ENCODE measurements at places on chromosomes 1 and 21. TPM values are rescaled to one million over a fixed set of nuclear protein-coding genes. Genes with fewer than 3 reads are reported as not detected.

DNA sequence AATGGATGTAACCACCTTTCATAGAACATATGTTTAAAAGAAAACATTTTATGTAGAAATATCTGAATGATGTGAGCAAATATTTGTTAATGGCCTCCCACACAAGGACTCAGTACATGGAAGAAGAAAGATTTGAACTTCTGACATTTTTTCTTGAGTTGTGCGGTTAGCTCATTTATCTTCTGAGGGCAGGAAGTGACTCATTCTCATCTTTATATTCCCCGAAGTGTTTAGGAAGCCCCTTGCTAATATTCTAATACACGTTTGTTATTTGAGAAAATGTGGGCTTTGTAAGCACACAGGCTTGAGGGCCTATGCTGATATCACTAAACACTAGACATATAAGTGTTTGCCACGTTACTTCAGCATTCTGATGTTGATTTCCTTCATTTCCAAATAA is 392.5 kb upstream of the PTBP2 start:
- peaks cover 6% of the 10 kb centered on the region for H3K4me1 ChIP-seq
- H3K27me3 ChIP-seq, result no peaks in the 10 kb centered on the region
- no peaks in the 10 kb centered on the region for H3K36me3 ChIP-seq
- DNase-seq, result no peak

- no peaks in the 10 kb centered on the region for H3K4me1 ChIP-seq
- no peaks in the 10 kb centered on the region for H3K36me3 ChIP-seq
Measured at GRCh38 chr1:25623731-25624130, 7.1 kb downstream of the MAN1C1 start.

The CYP4X1 gene
- not detected for total RNA-seq

DNA sequence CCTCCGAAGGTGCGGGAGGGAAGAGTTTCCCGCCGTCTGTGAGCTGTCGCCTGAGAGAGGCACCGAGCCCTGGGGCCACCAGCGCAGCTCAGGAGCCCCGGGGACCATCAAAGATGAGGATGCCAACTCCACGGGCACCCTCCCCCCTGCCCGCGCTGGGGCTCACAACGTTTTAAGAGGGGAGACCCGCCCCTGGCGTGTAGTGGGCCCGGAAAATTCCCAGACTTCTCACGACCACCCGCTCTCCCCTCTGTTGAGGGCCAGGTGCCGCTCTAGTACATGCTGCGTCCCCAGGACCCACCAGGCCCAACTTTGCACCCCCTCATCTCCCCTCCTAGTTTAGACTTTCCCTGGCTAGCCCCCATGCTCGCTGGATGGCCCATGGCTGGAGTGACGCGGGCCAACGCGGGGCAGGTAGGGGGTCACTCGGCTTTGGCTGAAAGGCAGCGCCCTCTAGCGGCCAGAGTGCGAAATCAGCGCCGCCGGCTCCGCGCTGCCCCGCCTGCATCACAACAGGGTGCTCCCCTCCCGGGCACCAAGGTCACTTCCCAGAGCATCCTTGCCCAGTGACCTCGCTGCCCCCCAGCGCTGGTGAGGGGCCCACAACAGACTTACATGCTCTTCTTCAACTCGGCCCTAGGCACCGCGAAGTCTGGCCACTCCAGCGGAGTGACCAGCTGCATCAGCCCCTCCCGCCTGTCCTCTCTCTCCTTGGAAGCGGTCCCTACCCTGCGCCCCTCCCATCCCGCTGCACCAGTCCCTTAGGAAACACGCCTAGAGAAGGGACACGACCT is 1.8 kb downstream of the CD160 start:
- H3K36me3 ChIP-seq, result no peaks in the 10 kb centered on the region
- H3K27ac ChIP-seq, result no peak overlapping the region
- H3K4me1 ChIP-seq, result peaks cover 19% of the 10 kb centered on the region
- DNase-seq, result peak; percentile 35
- peak overlapping the region; percentile 36 for H3K4me3 ChIP-seq
- no peaks in the 10 kb centered on the region for H3K27me3 ChIP-seq

The PROK1 gene
- 0.22 TPM for total RNA-seq

GRCh38 chr1:224170748-224171478 is 12.1 kb upstream of the DEGS1 start:
- H3K27me3 ChIP-seq, result no peaks in the 10 kb centered on the region
- H3K4me3 ChIP-seq, result no peak overlapping the region
- DNase-seq, result no peak
- H3K36me3 ChIP-seq, result no peaks in the 10 kb centered on the region

- H3K27me3 ChIP-seq, result no peaks in the 10 kb centered on the region
- H3K4me3 ChIP-seq, result no peak overlapping the region
- no peak overlapping the region for H3K27ac ChIP-seq
- no peak for DNase-seq
- no peaks in the 10 kb centered on the region for H3K36me3 ChIP-seq
- peaks cover 8% of the 10 kb centered on the region for H3K4me1 ChIP-seq
Measured at GRCh38 chr1:10943991-10944730, 68.3 kb upstream of the TARDBP start.

GRCh38 chr1:109283748-109284600 is 1.0 kb upstream of the PSRC1 start:
- peaks cover 23% of the 10 kb centered on the region for H3K36me3 ChIP-seq
- peaks cover 15% of the 10 kb centered on the region for H3K4me1 ChIP-seq
- no peak for DNase-seq
- H3K4me3 ChIP-seq, result peak overlapping the region; percentile 78
- H3K27ac ChIP-seq, result peak overlapping the region; percentile 80

DNA sequence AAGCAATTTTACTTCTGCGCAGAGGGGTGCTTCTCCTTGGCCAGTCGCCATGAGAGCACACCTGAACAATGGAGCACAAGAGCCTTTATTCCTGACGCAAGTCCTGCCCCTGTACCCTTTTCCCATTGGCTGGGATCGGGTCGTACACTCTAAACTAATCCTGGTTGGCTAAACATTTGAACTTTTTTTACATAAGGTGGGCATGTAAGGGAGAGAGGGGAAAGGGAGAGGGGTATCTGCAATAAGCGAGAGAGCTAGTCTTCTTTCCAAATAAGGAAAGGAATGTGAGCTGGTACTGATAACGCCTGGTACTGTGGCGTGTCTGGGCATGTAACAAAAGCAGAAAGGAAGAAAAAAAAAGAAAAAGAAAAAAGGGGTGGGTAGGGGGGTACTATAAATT is 21.8 kb downstream of the MFSD2A start:
- H3K4me1 ChIP-seq, result peaks cover 6% of the 10 kb centered on the region
- H3K4me3 ChIP-seq, result no peak overlapping the region
- H3K27ac ChIP-seq, result no peak overlapping the region
- DNase-seq, result no peak
- H3K36me3 ChIP-seq, result no peaks in the 10 kb centered on the region
- H3K27me3 ChIP-seq, result no peaks in the 10 kb centered on the region

GRCh38 chr1:36154335-36154734 is 1.6 kb upstream of the MAP7D1 start:
- peaks cover 55% of the 10 kb centered on the region for H3K4me1 ChIP-seq
- H3K4me3 ChIP-seq, result no peak overlapping the region
- DNase-seq, result no peak
- no peaks in the 10 kb centered on the region for H3K27me3 ChIP-seq

- no peaks in the 10 kb centered on the region for H3K4me1 ChIP-seq
- DNase-seq, result no peak
- no peaks in the 10 kb centered on the region for H3K36me3 ChIP-seq
- H3K27ac ChIP-seq, result no peak overlapping the region
- no peak overlapping the region for H3K4me3 ChIP-seq
Measured at GRCh38 chr1:101314244-101314643, 77.4 kb downstream of the S1PR1 start.

GRCh38 chr1:224929335-224930237 is at the start of gene DNAH14:
TSS of gene DNAH14 (plus strand) at chr1:224929675. CDS start at chr1:224952703, 23,028 bp downstream.
- H3K4me3 ChIP-seq, result peak within 1 kb of the TSS; percentile 69
- DNase-seq, result peak; percentile 83
- peaks cover 10% of the 10 kb centered on the region for H3K4me1 ChIP-seq
- no peaks in the 10 kb centered on the region for H3K27me3 ChIP-seq

The ADAMTS1 gene
- 0.98 TPM for total RNA-seq

DNA sequence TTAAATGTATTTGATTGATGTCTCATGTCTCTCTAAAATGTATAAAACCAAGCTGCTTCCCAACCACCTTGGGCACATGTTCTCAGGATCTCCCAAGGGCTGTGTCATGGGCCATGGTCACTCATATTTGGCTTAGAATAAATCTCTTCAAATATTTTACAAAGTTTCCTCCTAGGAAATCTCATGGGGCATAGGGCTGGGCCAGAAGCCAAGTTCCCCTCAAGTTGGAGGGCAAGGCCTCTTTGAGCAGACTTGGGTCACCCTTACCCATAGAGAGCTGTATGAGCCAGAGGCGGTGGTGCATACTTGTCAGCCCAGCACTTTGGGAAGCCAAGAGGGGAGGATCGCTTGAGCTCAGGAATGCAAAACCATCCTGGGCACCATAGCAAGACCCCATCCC is 2.3 kb upstream of the FBXO42 start:
- no peak overlapping the region for H3K4me3 ChIP-seq
- no peak for DNase-seq
- no peaks in the 10 kb centered on the region for H3K36me3 ChIP-seq
- no peak overlapping the region for H3K27ac ChIP-seq
- no peaks in the 10 kb centered on the region for H3K27me3 ChIP-seq

DNA sequence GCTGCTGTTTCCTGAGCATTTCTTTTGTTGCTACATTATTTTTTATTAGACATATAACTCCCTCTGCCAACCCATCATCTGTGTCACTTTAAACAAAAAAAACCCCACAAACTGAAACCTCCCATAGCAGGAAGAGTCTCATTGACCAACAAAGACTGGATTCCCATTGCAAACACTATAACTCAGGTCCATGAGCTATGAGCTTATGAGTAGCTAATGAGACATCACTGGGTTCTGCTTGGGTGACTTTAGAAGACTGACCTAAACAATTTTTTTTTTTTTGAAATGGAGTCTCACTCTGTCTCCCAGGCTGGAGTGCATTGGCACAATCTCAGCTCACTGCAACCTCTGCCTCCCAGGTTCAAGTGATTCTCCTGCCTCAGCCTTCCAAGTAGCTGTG is 212.8 kb downstream of the LTN1 start:
- H3K4me1 ChIP-seq, result no peaks in the 10 kb centered on the region
- no peak for DNase-seq
- no peak overlapping the region for H3K27ac ChIP-seq
- no peaks in the 10 kb centered on the region for H3K36me3 ChIP-seq
- H3K27me3 ChIP-seq, result peaks cover 4% of the 10 kb centered on the region

- no peak for DNase-seq
- no peak overlapping the region for H3K4me3 ChIP-seq
- no peak overlapping the region for H3K27ac ChIP-seq
Measured at GRCh38 chr1:233216009-233216408, 79.5 kb downstream of the PCNX2 start.

GRCh38 chr1:119159966-119160365 is 19.5 kb upstream of the WARS2 start:
- no peaks in the 10 kb centered on the region for H3K4me1 ChIP-seq
- DNase-seq, result no peak
- H3K36me3 ChIP-seq, result peaks cover 4% of the 10 kb centered on the region
- no peak overlapping the region for H3K27ac ChIP-seq
- no peaks in the 10 kb centered on the region for H3K27me3 ChIP-seq

The SPRR1A gene
- total RNA-seq, result not detected

The UTP25 gene
- 12.7 TPM for total RNA-seq

The WNT9A gene
- 5.6 TPM for total RNA-seq

DNA sequence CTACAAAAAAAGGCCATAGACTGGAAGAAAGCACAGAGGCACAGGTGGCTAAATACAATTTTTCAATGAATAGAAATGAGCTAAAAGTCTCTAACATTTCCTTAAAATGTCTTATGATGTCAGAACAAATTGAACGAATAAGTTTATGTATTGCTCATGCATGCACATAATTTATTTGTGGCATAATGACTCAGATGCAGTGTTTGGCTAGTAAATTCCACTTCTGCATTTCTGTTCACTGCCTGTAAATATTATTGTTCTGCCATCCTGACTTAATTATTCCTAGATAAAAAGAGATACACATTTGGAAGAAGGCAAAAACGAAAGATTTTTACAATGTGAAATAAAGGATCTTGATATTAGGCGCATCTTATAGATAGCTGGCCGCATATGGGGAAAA is 26.6 kb upstream of the EXO1 start:
- H3K4me1 ChIP-seq, result no peaks in the 10 kb centered on the region
- DNase-seq, result no peak
- no peaks in the 10 kb centered on the region for H3K36me3 ChIP-seq
- no peak overlapping the region for H3K27ac ChIP-seq
- no peaks in the 10 kb centered on the region for H3K27me3 ChIP-seq

DNA sequence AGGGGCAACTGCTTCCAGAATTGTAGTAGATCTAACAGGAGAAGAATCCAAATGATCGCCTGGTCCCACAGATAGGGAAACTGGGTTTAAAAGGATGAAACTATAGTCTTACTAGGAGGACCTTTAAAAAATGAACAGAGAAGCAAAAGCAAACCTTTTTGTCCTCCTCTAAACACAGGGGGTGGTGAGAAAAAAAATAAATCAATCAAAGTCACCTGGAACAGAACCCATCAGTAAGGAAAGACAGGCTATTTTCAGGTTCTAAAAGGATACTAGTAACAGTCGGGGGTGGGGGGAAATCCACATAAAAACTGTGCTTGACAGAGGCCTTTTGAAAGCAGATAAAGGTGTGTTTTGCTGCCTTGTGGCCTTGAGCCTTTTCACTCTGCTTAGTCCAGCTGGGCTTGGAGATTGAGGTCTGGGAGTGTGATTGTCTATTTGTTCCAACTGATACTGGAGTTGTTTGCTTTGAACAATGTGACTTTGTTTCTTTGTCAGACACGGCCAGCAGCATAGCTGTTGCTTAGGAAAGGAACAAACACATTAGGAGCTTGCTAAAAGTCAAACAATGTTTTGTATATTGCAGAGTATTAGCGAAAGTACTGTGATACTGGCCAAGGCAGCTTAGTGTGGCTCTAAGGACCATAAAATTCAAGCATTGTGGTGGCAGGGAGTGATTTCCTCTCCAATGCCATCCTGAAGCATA is 141.1 kb upstream of the IRF2BP2 start:
- no peaks in the 10 kb centered on the region for H3K36me3 ChIP-seq
- H3K4me1 ChIP-seq, result peaks cover 11% of the 10 kb centered on the region
- H3K27ac ChIP-seq, result no peak overlapping the region
- no peaks in the 10 kb centered on the region for H3K27me3 ChIP-seq

DNA sequence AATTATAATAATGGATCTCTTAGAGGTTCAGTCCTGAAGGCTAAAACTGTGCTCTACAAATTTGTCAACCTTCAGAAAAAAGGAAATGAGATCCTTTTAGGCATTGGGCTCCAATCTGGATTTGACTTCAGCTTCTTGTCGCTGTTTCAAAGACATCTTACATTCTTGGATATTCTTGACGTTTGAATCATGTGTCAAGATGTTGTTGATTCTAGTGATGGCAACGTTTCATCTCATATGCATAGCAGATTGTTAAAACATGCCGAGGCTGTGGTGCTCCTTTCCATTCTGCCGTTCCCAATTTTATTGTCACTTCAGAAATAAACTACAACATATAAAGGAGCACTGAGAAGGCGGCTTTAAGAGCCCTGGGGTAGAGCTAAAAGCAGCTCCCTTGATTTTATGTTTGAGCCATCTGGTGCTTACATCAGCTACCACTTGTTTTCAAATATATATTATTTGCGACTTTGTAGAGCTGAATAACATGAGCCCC is 467.6 kb upstream of the ZRANB2 start:
- H3K36me3 ChIP-seq, result no peaks in the 10 kb centered on the region
- no peak overlapping the region for H3K4me3 ChIP-seq
- no peak overlapping the region for H3K27ac ChIP-seq
- H3K27me3 ChIP-seq, result no peaks in the 10 kb centered on the region
- no peak for DNase-seq
- H3K4me1 ChIP-seq, result no peaks in the 10 kb centered on the region

- H3K27me3 ChIP-seq, result no peaks in the 10 kb centered on the region
- no peak overlapping the region for H3K27ac ChIP-seq
- no peaks in the 10 kb centered on the region for H3K36me3 ChIP-seq
- H3K4me1 ChIP-seq, result no peaks in the 10 kb centered on the region
Measured at GRCh38 chr1:177948336-177948972, 21.4 kb downstream of the SEC16B start.
